Stimulated activated CD4-positive, alpha-beta T cell treated with anti-CD3 and anti-CD28 coated beads, Interleukin-2, amount 100 ng/mL, for 24 hours (primary cell): ENCODE measurements at places on chromosomes 3 and 15.

GRCh38 chr3:119293105-119293870 is 895 bp upstream of the ARHGAP31 start:
- no peak for DNase-seq

GRCh38 chr15:75947092-75947491 is 43.4 kb downstream of the FBXO22 start:
- no peak for DNase-seq

GRCh38 chr15:41878355-41878699 is 15.5 kb downstream of the SPTBN5 start:
- DNase-seq, result no peak

DNA sequence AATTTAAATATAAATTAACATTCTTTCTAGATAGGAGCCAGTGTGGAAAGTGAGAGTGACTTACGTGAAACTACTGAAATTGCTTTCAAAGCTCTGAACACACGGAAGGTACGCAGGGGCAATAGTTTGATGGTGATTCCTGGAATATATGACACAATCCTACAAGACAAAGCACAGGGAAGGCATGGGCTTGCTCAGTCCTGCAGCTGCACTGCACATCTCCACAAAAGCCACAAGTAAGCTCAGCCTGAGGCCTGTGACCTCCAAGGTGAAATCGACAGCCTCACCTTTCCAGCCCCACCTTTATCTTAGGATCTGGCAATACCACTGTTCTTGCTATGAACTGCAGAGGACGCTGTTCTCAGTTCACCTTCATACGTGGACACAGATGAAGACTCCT is 109.3 kb upstream of the SCN10A start:
- no peak for DNase-seq

GRCh38 chr3:36707623-36708409 is 56.5 kb downstream of the DCLK3 start:
- no peak for DNase-seq

DNA sequence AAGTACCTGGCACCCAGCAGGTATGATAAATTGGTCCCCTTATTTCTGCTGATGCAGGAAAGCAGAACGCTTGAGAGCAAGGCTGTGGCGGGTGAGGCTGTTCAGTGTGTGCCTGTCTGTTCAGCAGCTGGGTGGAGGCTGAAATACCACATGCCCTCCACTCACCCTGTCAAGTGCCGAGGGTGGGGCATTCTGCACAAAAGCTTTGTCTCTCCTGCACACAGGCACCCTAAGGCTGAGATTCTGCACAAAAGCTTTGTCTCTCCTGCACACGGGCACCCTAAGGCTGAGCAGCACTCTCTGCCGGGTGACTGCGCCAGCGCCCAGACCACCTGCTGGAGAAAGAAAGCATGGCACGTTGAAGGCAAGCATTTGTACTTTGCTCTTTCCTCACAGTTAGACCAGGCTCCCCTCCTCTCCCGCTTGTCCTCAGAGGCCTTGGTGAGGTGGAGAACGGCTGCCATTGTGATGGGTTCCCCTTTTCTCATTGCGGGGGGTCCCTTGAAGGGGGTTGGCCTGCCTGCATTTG is 97.5 kb downstream of the BDH1 start:
- peak; percentile 61 for DNase-seq

DNA sequence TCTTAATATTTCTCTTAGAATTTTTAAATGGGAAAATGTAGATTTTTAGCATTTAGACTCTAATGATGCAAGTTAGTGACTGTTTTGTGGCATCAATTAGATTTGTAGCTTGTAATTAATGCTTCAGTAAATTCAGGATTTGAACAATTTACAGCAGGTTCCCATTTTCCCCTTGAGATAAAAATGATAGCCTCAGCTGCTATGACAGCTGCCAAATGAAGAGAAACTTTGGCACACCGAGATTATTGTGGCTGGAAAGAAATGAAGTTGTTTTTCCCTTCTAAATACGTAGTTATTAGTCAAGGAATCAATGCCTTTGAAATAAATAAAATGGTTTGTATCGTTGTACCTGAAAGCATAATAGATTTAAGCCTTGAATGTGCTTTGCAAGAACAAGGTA is 206.4 kb upstream of the P2RY1 start:
- DNase-seq, result no peak

DNA sequence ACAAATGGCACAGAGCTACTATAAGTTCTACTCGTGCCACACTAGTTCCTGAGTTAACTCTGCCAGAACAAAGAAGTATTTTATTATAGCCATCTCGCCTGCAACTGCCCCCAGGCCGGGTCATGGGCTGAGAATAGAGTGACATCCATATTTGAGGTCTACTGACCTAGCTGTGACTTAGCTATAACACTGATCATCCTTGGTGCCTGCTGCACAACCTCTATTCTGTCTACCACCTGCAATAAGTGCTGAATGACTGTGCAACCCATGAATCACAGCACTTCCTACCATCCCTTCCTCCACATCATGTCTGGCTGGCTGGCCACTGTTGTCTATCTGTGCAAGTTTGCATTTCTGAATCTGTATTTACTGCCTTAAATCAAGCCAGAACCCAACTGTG is 506.5 kb upstream of the TBL1XR1 start:
- DNase-seq, result no peak

DNA sequence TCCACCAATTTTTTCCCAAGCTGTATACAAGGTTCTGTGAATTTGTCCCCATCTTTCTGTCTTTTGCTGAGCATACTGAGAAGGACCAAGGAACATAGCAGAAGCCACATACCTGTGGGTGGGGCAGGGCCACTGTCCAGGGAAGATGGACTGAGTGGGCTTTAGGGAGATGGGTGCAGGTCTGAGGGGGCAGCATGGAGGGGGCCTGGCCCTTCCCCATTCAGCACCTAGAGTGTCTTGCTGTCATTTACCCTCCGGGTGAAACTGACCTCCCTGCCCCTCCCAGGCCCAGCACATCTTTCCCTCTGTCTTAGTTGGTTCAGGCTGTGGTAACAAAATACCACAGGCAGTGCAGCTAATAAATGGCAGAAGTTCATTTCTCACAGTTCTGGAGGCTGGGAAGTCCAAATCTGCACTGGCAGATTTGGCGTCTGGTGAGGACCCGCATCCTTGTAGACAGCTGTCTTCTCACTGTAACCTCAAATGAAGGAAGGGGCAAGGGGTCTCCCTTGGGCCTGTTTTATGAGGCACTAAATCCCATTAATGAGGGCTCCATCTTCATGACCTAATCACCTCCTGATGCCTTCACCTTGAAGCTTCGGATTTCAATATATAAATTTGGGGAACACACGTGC is 180.0 kb upstream of the SMAD3 start:
- DNase-seq, result no peak

- no peak for DNase-seq
These were observed 43.6 kb downstream of the C3orf20 start for GRCh38 chr3:14718539-14718938.

GRCh38 chr3:77449459-77450350 is 409.8 kb downstream of the ROBO2 start:
- no peak for DNase-seq
